NCI-H187 treated with DMSO at 0.1 percent for 48 hours (cell line): ENCODE measurements at places on chromosomes 1 and 21.

DNA sequence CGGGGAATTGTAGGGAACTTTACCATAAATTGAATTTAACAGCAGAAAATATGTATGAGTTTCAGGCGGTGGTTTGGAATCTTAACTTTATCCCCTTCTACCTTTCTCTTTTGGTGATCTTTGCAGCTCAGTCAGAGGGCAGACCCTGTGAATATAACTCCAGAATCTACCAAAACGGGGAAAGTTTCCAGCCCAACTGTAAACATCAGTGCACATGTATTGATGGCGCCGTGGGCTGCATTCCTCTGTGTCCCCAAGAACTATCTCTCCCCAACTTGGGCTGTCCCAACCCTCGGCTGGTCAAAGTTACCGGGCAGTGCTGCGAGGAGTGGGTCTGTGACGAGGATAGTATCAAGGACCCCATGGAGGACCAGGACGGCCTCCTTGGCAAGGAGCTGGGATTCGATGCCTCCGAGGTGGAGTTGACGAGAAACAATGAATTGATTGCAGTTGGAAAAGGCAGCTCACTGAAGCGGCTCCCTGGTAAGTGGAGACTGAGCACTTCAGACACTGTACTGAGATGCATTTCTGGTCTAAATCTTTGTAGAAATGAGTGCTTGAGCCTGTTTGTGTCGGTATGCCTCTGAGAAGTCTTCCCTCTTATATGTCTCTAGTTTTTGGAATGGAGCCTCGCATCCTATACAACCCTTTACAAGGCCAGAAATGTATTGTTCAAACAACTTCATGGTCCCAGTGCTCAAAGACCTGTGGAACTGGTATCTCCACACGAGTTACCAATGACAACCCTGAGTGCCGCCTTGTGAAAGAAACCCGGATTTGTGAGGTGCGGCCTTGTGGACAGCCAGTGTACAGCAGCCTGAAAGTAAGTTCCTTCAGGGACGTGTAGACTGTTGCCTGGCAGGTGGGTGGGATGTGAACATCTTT is 1.5 kb downstream of the CCN1 start:
- no peak for DNase-seq

DNA sequence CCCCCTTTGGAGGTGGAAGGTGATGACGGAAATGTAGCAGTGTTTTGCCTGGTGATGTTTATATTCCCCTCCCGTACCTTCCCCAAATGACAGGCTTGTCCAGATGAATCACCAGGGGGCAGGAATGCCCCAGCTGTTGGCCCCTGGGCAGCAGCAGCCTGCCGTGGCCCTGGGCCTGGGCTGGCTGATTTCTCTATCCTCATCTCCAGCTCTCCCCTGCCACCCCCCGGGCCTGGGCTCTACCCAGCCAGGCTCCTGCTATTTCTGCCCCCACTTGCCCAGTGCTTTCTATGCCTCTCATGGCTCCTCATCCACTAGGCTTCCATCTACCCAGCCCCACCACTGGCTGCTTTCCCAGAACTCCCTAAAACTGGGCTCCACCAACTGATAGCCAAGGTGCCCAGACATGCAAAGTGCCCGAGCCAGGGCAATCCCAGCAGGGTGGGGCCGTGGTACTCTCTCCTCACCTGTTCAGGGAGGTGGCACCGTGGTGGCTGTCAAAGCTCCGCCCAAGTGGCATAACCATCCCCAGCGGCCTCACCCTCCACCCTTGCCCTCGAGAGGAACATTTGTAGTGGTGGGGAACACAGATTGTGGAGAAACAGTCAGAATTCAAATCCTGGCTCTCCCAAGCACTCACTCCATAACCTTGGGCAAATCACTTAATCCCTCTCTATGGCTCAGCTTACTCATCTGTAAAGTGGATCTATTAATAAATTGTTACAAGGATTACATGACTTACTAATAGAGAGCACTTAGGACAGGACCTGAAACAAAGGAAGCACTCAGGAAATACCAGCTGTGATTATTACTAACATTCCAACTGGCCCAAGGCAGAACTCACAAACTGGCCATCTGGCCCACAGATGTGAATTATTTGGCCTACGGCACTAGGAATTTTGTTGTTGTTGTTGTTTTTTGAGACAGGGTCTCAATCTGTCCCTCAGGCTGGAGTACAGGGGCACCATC is 12.8 kb upstream of the ECE1 start:
- no peak for DNase-seq

- DNase-seq, result no peak
Measured at GRCh38 chr1:27980216-27980845, 20.6 kb downstream of the XKR8 start.

- no peak for DNase-seq
Measured at GRCh38 chr1:12745992-12746323, at the start of gene CFAP107. Gene CFAP107, plus strand, starts transcription at chr1:12746200. Its CDS starts 231 bp downstream, at chr1:12746431.

GRCh38 chr1:204401730-204402129 is 9.9 kb downstream of the PPP1R15B start:
- DNase-seq, result no peak

DNA sequence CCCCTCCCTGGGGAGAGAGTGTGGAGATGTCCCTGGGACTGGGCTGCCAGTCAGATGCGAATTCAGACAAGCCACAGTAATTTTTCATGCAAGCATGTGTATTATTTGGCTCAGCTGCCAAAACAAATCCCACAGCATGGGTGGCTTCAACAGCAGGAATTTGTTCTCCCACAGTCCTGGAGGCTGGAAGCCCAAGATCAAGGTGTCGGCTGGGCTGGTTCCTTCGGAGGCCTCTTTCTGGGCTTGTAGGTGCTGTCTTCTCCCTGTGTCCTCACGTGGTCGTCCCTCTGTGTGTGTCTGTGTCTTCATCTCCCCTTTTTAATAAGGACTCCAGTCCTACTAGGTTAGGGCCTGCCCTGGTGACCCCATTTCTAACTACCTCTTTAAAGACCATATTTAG is 91.9 kb upstream of the ACTRT2 start:
- DNase-seq, result no peak

DNA sequence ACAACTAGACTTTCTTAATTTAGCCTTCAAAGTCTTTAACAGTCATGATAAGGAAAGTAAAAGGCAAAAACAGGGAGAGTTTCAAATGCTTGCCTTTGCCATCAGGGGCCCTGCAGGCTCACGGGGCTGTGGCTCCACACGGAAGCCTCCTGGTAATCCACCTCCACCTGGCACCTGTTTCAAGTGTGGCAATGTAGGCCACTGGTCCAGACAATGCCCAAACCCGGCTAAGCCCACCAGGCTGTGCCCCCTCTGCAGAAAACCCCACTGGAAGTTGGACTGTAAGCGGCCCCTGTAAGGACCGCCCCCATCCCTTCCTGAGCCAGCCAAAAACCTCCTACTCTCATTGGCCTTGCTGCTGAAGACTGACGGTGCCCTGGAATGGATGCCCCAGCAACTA is 32.5 kb downstream of the VN1R5 start:
- no peak for DNase-seq

- no peak for DNase-seq
Measured at GRCh38 chr21:41054018-41054578, 113.9 kb upstream of the BACE2 start.
